Fibroblast of the aortic adventitia (primary cell): ENCODE measurements at places on chromosomes 6 and 20. TPM values are rescaled to one million over a fixed set of nuclear protein-coding genes. Genes with fewer than 3 reads are reported as not detected.

Gene ABHD12
- total RNA-seq = 24.0 and 25.9 TPM in 2 replicates

Gene LTB
- not detected in 2 replicates for total RNA-seq

Gene SYCP2L
- total RNA-seq = under 0.01 TPM in 1 of 2 replicates, not detected in the other

Gene GHRH
- not detected in 2 replicates for total RNA-seq

Gene KIF6
- total RNA-seq = 0.08 and 0.27 TPM in 2 replicates

Gene BPIFB3
- total RNA-seq = not detected in 2 replicates

Gene UTRN
- total RNA-seq = 211 and 281 TPM in 2 replicates

Gene MBOAT1
- total RNA-seq = 0.90 and 5.0 TPM in 2 replicates

Gene MROH8
- total RNA-seq = 0.49 and 3.1 TPM in 2 replicates

Gene REV3L
- total RNA-seq = 77.4 and 106 TPM in 2 replicates

Gene TGM3
- total RNA-seq = 0.08 TPM in 1 of 2 replicates, not detected in the other

Gene FHL5
- not detected in 2 replicates for total RNA-seq

Gene FAM83C
- not detected in 2 replicates for total RNA-seq

Gene SIRPG
- not detected in 2 replicates for total RNA-seq

Gene MLIP
- total RNA-seq = not detected in 2 replicates

Gene SLC16A10
- not detected in 2 replicates for total RNA-seq

Gene BMP6
- 1.3 and 10.5 TPM in 2 replicates for total RNA-seq

Gene PNPLA1
- total RNA-seq = 0.09 TPM in 1 of 2 replicates, not detected in the other

Gene PLG
- total RNA-seq = 2.9 TPM in 1 of 2 replicates, not detected in the other

Gene GSTA1
- total RNA-seq = not detected in 2 replicates

Gene CCDC170
- total RNA-seq = 0.09 and 0.82 TPM in 2 replicates

Gene GJA10
- total RNA-seq = not detected in 2 replicates

Gene ARMC12
- total RNA-seq = 0.45 TPM in 1 of 2 replicates, not detected in the other

Gene C20orf96
- 0.98 and 2.4 TPM in 2 replicates for total RNA-seq
